ENCODE measurements at places on chromosomes 3 and 15.

DNA sequence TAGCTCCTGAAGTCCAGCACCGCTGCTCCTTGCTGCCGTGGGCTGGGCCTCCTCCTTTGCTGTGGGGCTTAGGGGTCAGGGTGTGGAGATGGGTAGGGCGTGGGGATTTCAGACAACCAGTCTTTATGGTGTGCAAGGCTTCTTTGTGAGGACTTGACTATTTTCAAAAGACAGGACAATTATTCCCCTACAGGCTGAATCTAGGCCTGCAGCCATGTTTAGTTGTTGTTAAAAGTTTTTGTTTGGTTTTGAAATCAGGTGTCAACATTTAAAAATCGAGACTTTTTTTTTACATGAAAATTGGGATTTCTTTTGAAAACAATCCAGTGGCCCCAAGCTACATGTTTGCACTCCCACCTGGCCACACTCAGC is 10.6 kb downstream of the RPL32 start:
- DNase-seq: no peak

- DNase-seq: no peak
Observed at GRCh38 chr3:194837457-194838127, 151.9 kb downstream of the FAM43A start.

DNA sequence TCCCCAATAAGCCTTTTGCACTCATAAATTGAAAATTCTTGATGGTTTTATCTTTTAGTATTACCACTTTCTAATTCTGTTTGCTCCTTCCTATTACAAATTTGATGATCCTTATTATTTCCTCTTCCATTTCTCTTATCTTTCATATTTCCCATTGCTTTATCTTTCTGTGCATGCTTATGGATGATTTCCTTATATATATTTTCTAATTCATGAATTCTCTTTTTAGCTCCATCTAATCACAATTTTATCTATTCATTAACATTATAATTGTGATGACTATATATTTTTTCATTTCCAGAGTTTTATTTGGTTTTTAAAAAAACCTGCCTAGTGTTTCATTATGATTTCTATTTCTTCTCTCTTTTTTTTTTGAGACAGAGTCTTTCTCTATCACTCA is 17.9 kb downstream of the FOXL2NB start:
- DNase-seq: no peak

- DNase-seq: no peak
Observed at GRCh38 chr3:136018876-136019275, 53.3 kb downstream of the PPP2R3A start.

GRCh38 chr3:29412110-29412509 is 131.2 kb downstream of the RBMS3 start:
- DNase-seq: no peak

All from left forelimb (tissue), 1 donor.